ENCODE measurements at places on chromosomes 2 and 18.

DNA sequence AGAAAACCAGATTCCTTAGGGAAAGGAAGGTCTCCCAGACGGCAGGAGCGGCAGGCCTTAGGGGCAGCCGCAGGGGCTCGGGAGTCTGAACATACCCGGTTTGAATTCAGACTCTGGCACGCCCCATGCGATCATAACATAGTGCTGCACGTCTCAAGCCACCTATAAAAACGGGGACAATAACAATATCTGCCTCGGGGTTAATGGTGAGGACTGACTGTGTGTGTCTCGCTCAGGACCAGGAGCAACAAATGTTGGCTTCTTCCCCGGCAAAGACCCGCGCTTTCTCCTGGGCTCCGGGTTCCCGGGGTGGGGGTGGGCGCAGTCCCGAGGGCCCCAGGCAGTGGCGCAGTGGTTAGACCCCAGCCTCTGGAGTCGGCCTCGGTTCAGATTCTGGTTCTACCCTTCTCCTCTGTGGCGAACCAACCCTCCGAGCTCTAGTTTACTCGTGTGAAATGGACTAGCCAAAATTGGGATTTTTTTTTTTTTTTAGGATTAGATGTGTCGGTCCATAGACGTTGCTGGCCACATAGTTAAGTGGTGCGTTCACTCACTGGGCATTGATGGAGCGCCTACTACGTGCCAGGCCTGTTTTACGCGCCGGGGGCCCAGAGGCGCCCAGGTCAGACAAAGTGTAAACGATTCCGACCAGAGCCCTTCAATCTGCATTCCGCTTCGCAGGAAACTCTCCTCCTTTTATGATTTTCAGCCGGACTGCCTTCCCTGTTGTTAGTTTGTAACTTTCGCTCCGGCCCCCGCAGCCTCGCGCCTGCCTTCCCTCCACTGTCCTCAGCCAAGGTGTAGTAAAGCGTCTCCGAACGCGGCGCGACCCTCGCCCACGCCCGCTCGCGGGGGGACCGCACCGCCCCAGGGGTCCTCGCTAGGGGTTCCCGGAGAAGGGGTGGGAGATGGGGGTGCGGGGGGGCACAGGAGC is 820 bp upstream of the SH3BP4 start:
- DNase-seq = no peak

- no peak for DNase-seq
Measured at GRCh38 chr2:42876326-42876751, 84.0 kb upstream of the HAAO start.

DNA sequence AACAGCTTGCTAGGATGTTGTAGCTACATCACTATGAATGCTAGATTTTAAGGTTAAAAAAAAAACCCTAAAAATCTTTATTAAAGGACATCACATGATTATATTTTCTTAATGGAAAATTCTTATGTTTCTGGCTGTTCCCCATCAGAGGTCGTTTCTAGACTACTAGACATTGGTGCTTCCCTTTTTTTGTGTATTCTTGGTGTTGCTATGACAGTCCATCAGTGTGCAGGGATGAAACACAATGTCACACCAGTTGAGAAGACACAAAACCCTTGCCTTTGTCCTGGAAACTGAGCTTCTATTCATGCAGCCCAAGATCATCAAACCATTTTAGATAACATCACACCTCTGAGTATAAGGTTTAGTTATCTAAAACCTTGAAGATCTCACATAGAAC is 19.9 kb upstream of the TMEM131 start:
- DNase-seq = no peak

- no peak for DNase-seq
Measured at GRCh38 chr18:54714851-54715250, 113.4 kb upstream of the RAB27B start.

GRCh38 chr2:172888714-172889669 is 153.3 kb downstream of the RAPGEF4 start:
- DNase-seq = no peak

GRCh38 chr2:100767810-100768806 is 51.8 kb upstream of the NPAS2 start:
- DNase-seq = no peak

GRCh38 chr2:192216336-192216735 is 21.6 kb upstream of the TMEFF2 start:
- DNase-seq = no peak

- no peak for DNase-seq
Measured at GRCh38 chr2:169583518-169583917, 633 bp upstream of the PPIG start.

GRCh38 chr2:86019121-86019520 is 86.6 kb downstream of the POLR1A start:
- no peak for DNase-seq

DNA sequence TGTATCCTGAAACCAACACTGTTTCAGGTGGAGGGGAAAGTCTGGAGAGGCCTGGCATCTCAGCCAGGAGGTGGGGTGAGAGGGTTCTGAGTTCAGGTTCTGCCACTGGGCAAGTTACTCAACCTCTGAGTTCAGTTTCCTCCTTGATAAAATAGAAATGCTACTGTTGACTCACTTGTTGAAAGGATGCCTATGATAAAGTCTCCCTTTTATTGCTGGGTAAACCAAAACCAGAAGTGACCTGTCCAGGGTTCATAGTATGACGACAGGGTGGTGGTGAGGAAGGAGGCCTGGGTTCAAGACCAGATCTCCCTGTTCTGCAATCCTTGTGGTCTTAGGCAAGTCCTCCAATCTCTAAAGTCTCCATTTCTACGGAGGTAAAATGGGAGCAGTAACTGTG is 232.7 kb downstream of the PRKCE start:
- DNase-seq = no peak

DNA sequence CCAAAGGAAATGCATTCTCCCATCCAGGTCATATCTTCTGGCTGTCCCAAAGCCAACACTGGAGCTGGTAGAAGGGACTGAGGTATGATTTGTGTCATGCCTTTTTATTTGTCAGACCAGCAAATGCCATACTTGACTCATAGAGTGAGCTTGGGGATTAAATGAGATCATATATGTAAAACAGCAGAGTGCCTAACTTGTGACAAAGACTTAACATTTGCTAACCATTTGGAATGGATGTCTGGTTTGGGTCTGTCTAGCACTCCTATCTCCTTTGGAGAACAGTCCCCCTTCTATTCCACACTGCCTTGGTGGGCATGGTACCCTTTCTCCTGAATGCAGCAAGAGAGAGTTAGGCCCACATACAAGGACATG is 128.5 kb upstream of the LGALSL start:
- DNase-seq = no peak

DNA sequence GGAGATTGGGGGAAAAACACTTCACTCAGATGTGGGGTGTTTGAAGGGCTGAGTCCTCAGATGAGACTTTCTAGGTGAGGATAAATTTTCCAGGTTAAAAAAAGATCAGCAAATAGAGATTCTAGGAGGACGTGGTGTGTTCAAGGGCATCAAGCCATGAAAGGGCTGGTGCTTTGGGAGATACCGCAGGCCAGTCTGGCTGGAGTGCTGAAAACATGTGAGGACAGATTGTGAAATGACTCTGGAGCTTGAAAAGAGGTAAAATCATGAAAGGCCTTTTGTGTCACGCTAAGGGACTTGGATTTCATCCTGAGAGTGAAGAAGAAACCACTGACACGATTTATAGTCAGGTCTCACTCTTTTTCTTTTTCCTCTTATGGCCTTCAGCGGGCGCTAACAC is 320.5 kb downstream of the DPP10 start:
- no peak for DNase-seq

GRCh38 chr2:133599211-133599803 is 31.0 kb upstream of the NCKAP5 start:
- no peak for DNase-seq
